ENCODE measurements at places on chromosomes 3 and 15.
A peak's percentile ranks its signal among the peaks of the same experiment; 100 is the strongest.

- no peak for DNase-seq
These were observed 52.5 kb downstream of the IFT80 start for GRCh38 chr3:160346511-160346910.

GRCh38 chr3:111636366-111636885 lies 41.3 kb upstream of the ZBED2 start:
- no peak for DNase-seq

GRCh38 chr15:70801109-70801508 lies 37.8 kb upstream of the UACA start:
- DNase-seq, result no peak

DNA sequence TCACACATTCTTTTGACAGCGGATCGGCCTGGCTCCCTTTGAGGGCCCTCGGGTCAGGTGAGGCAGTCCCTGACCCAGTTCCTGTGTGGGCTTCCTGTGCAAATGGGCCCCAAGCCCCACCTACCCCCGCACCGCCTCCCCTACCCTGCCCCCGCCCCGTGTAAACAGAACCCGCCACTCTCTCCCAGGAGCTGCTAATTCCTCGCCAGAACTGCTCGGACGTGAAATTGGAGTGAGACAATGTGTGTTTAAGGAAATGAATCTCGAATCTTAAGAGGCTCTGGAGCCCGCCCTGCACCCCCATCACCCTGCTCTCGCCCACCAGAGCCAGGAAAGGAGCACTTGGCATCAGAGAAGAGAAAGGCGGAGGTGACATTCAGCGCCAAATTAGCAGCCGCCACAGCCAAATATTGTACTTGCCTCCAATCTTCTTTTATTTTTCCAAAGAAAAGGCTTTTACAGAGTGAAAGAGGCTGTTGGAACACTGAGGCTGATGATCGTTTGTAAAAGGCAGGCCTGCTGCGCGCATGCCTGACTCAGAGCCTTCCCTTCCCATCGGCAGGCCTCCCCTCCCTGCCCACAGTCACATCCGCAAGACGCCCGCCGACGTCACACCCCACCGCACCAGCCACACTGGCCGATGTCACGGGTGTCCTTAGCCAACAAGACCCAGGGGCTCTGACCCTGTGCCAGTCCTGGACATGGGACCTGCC lies 53.1 kb downstream of the CACNA2D2 start:
- DNase-seq, result no peak

GRCh38 chr3:107201146-107201545 lies 176.1 kb upstream of the CCDC54 start:
- no peak for DNase-seq

- DNase-seq, result no peak
These were observed 127.0 kb downstream of the CPNE4 start for GRCh38 chr3:131907796-131908195.

DNA sequence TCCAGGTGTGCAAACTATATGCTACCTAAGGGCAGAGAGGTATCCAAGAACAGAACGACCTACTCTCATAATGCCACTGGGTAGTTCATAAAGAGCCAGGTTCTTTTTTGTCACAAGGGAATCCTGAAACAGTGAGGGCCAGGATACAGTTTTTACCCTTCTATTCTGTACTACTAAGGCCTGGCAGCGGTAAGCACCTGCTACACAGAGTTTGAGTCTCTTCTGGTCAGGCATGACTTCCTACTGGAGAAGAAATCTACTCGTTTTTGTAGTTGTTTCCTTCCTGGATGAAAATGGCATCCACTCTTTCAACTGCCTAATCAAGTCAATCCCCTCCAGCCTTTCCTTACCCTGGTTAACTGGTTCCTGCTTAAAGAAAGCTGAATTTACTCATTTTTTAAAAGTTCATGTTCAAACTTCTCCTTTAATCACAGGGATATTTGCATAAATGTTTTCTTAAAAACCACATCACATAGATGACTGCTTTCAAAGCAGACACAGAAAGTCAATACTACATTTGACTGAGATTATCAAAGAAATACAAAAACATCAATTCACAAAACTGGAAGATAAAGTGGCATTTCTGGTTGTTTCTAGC lies 40.0 kb downstream of the MAP4 start:
- DNase-seq, result no peak

DNA sequence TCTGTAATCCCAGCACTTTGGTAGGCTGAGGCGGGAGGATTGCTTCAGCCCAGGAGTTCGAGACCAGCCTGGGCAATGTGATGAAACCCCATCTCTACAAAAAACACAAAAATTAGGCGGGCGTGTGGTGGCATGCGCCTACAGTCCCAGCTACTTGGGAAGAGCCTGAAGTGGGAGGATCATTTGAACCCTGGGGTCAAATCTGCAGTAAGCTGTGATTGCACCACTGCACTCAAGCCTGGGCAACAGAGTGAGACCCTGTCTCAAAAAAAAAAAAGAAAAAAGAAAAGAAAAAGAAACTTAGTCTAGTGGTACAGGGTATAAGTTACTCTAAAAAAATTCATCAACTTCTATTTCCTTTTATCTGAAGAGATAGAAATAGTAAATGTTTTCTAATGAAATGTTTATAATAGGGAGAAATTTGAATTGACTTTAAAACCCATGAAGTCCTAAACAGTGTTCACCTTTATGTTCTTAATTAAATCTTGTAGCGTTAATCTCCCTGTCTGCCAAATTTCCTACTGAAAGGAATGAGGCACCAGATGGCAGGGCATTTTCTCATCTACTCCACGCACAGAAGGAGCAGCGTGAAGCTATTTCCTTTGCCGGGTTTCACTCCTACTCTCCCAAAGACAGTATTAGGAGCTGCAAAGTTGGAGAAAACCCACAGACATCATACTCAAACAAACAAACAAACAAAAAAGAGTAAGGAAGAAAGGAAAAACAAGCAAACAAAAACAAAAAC lies 1.9 kb downstream of the PCLAF start:
- DNase-seq, result no peak

GRCh38 chr15:64009798-64010261 lies 36.5 kb downstream of the DAPK2 start:
- DNase-seq, result peak; percentile 24

DNA sequence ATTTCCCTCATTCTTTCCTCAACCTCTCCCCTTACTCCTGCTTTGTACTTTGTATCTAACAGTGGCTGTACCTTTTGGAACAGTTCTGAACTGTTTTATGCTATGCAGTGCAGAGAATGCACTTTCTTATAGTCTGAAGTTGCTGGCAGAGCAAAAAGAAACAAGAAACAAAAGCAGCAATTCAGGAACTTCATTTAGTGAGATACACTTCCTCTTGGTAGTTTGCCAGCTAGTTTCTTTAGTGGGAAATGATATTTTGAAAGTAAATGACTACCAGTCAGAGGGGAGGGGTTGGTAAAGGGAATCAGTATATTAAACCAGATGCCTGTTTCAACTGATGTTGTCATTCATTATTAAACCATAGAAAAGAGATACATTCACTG lies 55.0 kb upstream of the CHD2 start:
- DNase-seq, result peak; percentile 13

DNA sequence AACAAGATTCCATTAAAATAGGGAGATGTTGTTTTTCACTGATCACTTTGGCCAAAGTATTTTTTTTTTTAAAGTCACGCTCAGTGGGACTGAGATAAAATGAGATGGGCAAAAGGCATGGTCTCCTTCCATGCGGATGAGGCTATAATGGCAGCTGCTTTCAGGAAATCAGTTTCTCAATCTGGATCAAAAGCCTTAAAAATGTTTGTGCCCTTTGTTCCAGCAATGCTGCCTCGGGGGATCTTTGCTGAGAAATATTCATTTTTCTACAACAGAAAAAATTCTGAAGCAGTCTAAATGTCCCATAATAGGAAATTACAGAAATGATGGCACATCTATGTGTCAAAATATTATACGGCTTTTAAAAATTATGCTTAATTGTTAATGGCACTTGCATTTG lies 97.2 kb downstream of the SMAD6 start:
- DNase-seq, result no peak

- no peak for DNase-seq
These were observed 173.1 kb downstream of the MFSD1 start for GRCh38 chr3:158974904-158975303.

GRCh38 chr3:197367081-197367780 lies 68.8 kb upstream of the DLG1 start:
- no peak for DNase-seq

DNA sequence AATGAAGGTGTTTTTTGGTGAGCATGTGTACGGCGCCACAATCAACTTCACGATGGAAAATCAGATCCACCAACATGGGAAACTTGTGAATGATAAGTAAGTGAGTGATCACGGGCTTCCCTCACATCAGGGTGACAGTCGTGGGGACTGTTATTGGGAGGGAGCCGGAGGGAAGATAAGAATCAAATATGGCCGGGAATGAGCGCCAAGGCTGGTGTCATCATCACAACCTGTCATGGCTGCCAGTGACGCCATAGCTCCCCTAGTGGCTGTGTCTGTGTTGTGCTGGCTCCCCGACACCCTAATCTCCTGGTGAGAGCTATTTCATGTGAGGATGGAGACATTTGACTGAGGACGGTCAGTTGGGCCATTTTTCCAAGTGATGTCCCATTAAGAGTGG lies 168.5 kb downstream of the SV2B start:
- no peak for DNase-seq

GRCh38 chr3:12301513-12301912 lies 12.6 kb downstream of the PPARG start:
- DNase-seq, result no peak

DNA sequence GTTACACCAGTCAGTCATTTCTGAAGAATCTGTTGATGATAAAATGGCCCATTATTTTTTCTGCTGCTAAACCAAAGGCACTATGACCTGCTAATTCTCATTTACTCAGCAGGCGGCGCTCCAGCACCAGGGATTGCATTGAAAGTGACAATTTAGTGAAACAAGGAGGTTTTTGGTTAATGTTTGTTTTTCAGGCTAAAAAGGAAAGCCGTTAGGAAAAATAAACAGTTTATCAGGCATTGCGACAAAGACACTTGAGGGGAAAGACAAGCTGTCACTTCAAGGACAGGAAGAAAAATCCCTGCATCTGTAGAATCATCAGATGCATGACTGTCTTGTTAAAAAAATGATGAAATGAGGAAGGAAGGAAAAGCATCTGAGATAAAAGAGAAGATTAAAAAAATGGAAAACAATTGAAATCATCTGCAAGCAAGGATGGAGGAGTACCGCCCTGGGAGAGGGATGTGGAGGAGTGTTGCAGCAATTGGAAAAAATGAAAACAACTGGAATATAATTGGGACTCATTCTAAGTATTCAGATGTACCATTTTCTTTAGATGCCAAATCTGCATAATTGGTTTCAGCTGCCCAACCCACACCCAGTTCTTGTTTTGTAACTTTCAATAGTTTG lies 54.0 kb downstream of the NR1D2 start:
- no peak for DNase-seq

DNA sequence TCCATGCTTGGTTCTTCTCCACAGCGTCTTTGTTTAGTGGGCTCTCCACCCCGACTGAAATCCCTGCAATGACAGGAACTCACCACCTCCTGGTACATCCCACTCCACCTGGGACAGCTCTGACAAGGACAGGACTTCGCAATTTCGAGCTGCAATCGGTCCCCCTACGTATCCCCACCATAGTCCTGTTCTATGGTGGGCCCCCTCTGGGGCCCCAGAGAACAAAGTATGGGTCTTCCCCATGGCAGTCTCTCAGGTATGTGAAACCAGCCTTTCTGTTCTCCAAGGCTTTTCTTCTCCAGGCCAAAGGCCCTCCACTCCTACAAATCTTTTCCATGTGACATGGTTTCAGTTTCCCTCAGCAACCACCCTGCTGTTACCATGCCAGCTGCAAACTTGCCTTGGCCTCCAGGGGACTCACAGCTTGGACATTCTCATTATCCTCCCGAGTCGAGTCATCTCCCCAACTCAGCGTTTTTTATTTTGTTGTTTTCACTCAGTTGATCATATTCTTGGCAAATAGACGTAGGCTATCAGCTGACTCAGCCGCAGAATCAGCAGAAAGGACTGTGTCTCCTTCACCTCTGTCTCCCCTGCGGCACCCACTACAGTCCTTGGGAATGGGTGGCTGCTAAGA lies 233.3 kb downstream of the OPA1 start:
- no peak for DNase-seq

GRCh38 chr3:52240059-52240885 lies 1.3 kb upstream of the TWF2 start:
- no peak for DNase-seq

GRCh38 chr15:48930735-48931134 lies 33.0 kb downstream of the SHC4 start:
- no peak for DNase-seq

DNA sequence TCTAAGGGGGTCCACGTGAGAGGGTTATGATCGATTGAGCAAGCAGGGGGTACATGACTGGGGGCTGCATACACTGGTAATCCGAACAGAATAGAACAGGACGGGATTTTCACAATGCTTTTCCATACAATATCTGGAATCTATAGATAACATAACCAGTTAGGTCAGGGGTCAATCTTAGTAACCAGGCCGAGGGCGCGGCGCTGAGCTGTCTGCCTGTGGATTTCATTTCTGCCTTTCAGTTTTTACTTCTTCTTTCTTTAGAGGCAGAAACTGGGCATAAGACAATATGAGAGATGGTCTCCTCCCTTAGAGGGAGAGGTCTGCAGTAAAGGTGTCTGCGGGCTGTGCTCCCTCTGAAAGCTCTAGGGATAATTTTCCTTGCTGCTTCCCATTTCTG lies 261.3 kb downstream of the XXYLT1 start:
- DNase-seq, result no peak

- no peak for DNase-seq
These were observed 103.0 kb upstream of the SLC24A5 start for GRCh38 chr15:48017747-48018146.

DNA sequence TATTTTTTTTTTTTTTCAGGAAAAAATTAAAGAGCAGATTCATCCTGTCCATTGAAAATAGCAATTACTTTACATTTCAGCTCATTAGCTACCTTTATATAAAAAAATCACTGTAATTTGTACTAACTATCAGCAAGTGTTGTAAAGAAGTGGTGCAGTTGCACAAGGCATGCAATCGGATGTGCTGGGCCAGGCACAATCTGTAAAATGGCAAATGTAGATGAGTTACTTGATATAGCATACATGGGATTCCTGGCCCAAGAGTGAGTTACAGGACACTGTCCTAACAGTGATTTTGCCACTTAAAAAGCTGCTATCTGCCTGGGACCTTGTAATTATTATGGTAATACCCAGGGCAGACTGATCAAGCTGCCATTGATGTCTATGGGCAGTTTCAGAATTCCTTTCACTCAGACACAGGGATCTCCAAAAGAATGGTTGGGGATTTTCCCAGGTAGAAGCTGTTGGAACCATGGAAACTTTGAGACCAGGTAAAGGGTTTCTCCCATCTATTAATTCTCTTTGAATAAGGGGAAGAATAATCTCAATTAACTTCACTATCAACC lies 182.2 kb upstream of the ICE2 start:
- DNase-seq, result no peak

DNA sequence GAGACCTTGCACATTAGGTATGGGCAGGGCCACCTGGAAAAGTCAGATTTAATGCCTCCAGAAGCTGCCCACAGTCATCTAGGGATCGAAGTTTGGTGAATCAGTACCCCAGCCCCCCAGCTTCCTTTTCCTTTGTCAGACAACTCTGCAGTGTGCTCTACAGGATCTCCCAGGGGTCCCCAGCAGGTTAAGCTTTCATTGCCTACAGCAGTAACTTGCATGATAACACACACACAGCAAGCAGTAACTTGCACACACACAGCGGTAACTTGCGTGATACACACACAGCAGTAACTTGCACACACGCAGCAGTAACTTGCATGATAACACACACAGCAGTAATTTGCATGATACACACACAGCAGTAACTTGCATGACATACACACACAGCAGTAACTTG lies 131.3 kb downstream of the UACA start:
- DNase-seq, result no peak

All from GM19239 (cell line).